ENCODE measurements at places on chromosomes 1 and 21.
A peak's percentile ranks its signal among the peaks of the same experiment; 100 is the strongest.

DNA sequence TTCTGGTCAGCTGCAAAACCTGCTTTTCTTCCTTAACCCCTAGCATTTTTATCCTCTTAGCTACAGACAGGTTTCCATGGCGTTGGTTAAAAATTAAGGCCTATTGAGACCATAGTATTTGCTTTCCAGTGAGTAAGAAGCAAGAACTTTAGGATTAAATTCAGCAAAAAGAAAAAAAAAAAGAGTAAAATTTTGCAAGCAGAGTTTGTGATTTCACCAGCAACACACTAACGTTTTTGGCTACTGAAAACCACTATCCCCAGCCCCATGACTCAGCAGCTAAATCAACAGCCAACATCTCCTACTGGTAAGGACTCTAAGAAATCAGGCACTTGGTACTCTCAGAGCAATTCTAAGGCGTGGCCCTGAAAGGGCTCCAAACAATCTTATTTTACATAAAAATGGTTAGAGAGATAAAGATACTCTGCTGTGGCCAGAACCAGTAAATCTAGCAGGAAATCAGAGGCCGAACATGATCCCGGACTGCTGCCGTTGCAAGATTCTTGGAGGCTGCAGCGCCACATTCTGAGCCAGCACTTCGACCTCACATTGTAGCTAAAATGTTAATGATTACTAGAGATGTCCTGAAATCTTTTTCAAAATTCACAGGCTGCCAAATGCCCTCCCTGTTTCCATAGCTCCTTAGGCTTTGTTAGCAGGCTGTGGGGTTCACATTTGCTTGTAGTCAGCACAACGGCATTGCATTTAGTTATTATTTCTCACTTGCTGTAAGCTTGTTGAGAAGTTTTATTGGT lies 1.6 kb upstream of the ENO1 start:
- peak; percentile 94 for DNase-seq

DNA sequence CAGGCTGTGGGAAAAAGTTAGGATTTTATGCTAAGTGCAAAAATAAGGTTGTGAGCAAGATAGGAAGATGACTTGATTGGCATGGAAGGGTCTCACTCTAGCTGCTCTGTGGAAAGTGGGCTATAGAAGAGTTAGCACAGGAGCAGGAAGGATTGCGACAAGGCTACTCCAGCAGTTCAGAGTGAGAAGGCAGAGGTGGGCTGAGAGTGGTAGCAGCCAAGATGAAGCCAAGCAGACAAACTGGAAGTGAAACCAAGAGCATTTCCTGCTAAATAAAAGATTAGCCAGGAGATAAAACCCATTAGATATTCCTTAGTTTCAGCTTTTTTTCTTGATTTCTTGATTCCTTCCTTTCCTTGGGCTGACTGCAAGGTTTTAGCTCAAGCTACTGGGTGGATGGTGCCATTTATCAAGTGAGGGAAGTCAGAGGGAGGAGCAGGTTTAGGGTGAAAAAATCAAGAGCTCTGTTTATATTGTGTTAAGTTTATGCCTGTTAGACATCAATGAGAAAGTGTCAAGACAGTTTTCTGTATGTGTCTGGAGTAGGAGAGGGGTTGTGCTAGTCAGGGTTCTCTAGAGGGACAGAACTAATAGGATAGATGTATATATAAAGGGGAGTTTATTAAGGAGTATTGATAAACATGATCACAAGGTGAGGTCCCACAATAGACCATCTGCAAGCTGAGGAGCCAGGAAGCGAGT lies 33.1 kb upstream of the ZNF644 start:
- DNase-seq, result no peak

DNA sequence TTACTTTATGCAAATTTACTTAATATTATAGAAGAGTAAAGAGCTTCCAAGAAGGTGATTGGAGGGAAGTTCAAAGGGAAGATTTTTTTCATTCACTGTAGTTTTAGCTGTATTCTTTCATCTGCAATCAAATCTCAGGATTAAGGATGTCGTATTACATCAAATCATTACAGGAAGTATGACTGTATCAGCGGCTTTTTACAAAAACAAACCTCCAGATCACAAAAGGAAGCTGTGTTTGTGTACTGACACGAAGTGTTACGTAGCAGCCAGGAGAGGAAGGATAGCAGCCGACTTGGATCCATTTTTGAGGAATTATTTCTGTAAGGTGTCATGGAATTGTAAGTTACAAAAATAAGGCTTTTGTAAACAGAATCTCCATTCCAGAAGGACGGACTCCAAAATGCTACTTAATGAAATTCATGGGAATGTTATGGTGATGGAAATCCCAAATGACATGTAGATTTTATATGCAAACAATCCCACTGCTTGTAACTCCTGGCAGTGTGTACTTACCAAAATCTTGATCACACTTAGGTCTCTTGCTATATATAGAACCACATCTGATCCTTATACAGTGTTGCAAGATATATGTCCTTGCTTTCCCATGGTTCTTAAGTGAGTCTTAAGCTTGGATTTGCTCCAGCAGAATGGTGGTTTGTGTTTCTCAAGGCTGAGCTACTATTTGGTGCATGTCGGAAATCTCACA lies 49.8 kb downstream of the KCNJ15 start:
- DNase-seq, result peak; percentile 81

GRCh38 chr1:160675641-160676410 lies 29.0 kb upstream of the SLAMF1 start:
- peak; percentile 23 for DNase-seq

GRCh38 chr1:4106731-4107130 lies 206.7 kb upstream of the C1orf174 start:
- DNase-seq, result no peak

DNA sequence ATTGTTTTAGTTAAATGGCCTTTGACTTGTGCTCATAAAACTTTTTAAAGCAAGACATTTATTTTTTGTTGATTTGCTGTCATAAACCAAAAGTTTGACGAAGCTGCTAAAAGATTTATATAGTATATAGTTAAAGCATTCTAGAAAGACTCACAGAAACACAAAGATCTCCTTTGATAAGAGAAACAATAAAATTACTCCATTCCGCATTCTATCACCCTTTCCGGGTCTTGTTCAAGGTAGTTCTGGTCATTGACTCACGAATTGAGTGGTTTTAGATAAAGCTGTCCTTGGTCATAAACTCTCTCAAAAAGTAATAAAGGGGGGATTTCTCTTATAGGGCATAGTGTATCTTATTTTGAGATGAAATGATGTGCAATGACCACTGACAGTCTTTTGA lies 1010.5 kb upstream of the NCAM2 start:
- DNase-seq, result no peak

DNA sequence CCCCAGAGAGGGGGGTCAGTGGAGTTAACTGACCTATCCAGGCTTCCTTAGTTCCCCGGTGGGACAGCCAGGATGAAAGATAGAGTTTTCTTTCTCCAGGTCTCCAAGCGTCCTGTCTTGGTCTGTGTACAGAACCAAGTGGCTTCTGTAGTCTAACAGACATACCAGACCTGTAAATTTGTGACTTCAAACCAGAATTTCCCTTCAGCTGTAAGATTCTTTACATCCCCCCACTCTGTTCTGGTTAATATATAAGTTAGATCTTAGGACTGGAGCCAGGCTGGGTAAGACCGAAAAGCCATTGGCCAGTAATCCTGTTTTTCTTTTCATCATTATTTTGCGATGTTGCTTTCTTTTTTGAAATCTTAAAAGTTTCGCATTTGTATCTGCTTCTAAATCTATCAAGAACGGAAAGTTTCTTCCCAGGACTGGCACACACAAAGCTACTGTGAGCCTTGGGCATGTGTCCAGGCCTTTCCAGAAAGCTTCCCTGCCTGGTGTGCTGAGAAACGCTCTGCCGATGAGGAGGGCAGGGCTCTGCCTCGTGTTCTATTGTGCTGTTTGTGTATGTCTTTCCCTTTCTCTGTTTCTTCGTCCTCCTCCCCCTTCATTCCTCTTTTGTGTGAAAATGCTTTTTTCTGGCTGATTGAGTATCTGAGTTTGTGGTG lies 72.3 kb downstream of the RGL1 start:
- peak; percentile 40 for DNase-seq

- no peak for DNase-seq
These were observed 11.5 kb downstream of the PSRC1 start for GRCh38 chr1:109271458-109271857.

GRCh38 chr1:67760030-67760821 lies 73.0 kb downstream of the GNG12 start:
- DNase-seq, result no peak

GRCh38 chr21:28127175-28127785 lies 865.4 kb downstream of the LTN1 start:
- DNase-seq, result no peak

- DNase-seq, result no peak
These were observed 296.1 kb downstream of the PTPRC start for GRCh38 chr1:198934901-198935305.

DNA sequence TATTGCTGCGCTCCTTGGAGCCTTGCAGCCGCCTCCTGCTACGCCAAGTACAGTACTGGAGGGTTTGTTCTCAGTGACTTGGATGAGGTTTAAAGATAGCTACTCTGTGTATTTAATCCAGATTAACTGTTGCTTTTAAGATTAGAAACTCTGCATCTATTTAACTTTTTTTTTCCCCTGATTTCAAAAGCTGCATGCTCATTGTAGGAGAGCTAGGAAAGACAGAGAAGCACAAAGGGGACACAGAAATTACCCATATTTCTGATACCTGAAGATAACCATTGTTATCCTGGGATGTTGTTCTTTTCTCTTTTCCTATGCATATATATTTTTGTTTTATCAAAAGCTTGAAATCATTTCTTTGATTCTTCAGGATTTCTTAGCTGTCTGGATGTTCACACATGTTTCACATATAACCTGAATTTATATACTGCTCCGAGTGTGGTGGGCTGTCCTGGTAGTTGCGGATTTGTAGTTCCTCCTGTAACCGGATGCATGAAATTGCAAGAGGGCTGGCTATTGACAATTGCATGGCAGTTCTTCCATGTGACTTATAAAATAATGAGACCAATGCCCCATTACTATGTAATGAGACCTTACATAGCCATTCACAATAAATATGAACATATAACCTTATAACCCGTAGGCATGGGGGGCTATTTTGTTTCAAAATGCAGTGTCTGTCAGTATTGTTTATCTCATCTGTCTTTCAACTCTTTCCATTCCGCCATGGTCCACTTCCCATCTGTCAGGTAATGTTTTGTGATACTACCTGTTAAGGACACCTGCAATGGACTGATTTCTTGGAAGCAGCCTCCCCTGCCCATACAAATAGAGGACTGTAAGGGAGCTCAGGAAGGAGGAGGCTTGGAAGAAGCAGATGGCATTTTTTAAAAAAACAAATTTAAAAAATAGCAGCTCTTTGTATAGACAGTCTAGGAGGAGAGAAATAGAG lies 1.4 kb downstream of the RAVER2 start:
- DNase-seq, result no peak

DNA sequence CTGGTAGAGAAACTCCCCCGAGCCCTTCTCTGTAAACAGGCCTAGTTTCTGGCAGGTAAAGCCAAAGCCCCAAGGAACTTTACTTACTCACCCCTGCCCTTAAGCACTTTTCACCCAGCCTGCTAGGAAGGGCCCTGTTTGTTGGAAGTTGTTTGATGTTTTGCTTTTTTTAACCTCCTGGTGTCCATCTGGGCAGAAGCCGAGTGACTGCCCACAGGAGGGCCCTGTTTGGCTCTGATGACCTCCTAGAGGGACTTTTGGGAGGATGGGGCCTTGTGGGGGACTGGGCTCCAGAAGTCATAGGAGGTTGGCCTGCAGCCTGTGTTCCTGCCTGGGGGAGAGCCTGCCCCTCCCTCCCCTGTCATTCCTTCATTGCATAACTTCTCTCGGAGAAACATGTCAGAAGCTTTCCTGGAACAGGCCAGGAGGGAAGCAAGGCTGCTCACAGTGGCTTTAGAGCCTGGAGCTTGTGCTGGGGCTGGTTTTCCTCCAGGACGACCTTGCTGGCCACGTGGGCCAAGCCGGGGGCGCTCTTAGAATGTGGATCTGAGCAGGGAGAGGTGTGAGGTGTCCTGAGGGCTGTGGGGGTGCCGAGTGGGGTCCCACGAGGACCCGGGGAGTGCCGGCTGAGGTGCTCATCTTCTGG lies 33.9 kb downstream of the COQ8A start:
- DNase-seq, result peak; percentile 10

DNA sequence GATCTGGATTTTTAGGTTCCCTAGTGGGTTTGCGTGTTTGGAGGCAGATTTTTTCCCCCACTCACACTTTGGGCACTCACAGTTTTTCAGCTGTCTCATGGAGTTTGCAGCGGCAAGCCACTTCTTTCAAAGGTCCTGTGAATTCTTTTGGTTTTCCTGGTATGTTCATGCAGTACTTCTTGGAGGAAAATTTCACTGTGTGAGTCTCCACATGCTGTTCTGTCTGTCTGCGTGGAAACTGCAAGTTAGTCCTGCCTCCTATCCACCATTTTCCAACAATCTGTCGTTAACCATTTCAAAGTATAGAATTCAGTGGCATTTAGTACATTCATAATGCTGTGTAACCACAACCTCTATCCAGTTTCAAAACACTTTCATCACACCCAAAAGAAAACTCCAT lies 793 bp upstream of the FMO1 start:
- no peak for DNase-seq

DNA sequence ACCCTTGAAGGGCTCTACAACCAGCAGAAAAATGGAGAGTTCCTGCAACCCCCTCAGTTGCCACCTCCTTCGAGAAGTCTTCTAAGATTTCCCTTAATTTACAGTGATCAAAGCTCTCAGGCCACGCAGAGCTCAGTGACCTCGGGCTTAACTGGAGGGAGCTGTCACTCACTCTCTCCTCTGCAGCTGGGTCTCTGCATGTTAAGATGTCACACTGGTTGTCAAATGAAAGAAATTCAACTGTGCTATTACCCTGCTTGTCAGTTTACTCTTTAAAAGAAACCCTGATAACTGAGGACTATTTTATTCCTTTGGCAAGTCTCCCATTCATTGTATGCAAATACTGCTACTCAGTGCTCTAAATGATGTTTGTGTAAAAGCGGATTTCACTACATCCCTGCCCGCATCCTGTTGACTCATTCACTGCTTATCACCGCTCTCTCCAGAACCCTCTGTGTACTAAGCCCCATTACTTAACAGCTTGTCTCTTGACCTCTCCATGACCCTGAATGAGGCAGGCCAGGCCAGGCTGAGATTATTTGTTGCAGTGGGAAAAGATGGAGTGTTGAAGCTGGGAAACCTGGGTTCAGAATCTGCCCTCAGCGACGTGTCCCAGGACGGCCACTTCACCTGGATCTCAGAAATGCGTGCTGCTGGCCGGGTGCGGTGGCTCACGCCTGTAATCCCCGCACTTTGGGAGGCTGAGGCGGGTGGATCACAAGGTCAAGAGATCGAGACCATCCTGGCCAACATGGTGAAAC lies 13.7 kb downstream of the DHRS3 start:
- peak; percentile 92 for DNase-seq

GRCh38 chr1:12513181-12513580 lies 104.8 kb downstream of the DHRS3 start:
- DNase-seq, result no peak

- peak; percentile 54 for DNase-seq
These were observed 119.8 kb upstream of the PTGFR start for GRCh38 chr1:78370779-78371482.

- no peak for DNase-seq
These were observed 19.1 kb downstream of the KCNQ4 start for GRCh38 chr1:40802742-40803113.

GRCh38 chr1:51504806-51505525 lies 14.1 kb downstream of the EPS15 start:
- no peak for DNase-seq

GRCh38 chr1:226823643-226824042 lies 46.8 kb upstream of the PSEN2 start:
- no peak for DNase-seq
